ENCODE measurements at places on chromosomes 5 and 9.
A peak's percentile ranks its signal among the peaks of the same experiment; 100 is the strongest.

GRCh38 chr9:129221233-129221632, 43.2 kb upstream of the IER5L start:
- DNase-seq = no peak

DNA sequence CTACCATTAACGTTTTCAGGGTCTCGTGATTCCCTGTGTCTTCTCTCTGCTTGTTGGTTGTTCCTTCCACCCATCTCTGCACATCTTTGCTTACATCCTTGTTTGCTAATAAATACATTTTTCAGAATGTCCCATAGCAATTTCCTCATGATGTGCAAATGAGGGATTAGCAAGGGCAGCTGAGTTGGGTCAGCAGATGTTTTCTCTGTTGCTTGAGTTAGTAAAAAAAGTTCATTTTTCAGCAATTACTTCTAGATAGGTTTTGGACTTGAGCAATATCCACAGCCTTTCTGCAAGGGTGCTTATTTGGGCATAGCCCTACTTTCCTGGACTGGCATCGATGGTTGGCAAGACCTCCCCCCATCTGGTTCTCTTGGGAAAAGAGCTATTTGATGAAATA, 4.8 kb upstream of the TNFSF15 start:
- DNase-seq = no peak

DNA sequence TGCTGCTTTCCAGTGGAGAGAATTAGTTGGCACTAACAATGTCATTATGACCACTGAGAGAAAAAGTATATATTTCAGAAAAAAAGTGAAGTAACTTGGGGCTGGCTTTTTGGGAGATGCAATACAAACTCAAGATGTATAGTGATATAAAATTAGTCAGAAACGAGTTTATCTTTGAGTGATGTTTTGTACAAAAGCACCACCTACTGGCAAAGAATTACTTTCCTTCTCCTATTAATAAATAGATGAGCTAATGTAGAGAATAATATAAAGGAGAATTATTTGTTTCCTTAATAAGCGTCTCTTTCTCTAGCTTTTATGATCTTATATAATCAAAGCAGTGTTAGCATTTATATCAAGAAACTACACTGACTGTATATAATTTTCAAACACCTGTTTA, 158.8 kb downstream of the MEF2C start:
- peak; percentile 50 for DNase-seq

DNA sequence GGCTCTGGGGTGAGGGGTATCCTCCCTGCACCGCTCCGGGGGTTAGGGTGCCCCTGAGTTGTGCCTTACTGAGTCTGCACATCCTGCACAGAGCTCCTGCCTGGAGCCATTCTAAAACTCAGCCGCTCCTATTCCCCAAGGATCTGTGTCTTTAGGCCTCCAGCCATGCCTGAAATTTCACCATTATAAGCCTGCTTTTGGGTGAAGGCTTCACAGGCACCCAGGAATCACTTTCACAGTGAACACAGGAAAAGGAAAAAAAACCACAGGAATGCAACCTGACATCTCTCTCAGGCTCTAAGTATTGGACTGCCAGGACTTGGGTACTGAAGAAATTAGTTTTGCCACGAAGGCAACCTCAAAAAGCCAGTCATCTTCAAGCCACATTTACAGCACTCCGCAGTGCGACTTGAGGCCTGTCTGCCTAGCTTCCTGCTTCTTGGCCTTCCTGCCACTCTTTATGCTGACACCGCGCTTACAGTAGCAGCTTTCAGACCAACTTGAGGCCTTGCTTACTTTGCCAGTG, 30.9 kb downstream of the GALNT10 start:
- DNase-seq = peak; percentile 93

DNA sequence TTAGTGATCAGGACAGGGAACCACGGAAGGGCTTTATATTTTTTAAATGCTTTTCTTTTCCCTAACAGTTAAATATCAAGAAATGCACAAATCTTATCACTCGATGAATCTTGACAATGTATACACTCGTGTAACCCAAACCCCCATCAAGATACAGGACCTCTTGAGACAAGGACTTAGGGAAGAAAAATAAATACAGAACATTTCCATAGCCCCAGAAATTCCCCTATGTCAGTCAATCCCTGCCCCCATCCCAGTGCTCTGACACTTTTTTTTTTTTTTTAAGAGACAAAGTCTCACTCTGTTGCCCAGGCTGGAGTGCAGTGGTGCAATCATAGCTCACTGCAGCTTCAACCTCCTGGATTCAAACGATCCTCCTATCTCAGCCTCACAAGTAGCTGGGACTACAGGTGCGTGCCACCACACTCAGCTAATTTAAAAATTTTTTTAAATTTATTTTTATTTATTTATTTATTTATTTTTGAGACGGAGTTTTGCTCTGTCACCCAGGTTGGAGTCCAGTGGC, 2.7 kb downstream of the SPINK4 start:
- DNase-seq = no peak

GRCh38 chr9:105127863-105128220, 116.6 kb upstream of the SLC44A1 start:
- peak; percentile 49 for DNase-seq

DNA sequence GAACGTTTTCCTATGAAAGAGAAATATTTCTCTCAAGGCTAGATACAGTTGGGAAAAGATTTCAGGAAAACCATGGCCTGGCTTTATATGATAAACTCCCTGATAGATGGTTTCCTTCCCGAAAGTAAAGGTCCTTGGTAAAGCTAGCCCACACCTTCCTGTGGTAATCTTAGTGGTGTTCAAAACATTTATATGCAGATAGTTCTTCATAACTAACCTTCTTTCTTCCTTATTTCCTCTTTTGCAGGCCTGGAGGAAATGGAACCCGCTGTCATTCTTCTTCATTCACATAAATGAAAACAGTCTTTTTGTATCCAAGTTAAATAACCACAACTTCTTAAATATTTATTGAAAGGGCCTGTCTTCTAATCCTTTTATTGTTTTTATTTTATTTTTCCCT, 474.0 kb upstream of the ACTBL2 start:
- DNase-seq = no peak

GRCh38 chr5:113205323-113205722, 228.7 kb downstream of the DCP2 start:
- no peak for DNase-seq

GRCh38 chr9:95993337-95993736, 117.8 kb downstream of the ERCC6L2 start:
- no peak for DNase-seq

GRCh38 chr9:137630126-137630525, 11.3 kb downstream of the EHMT1 start:
- DNase-seq = no peak

DNA sequence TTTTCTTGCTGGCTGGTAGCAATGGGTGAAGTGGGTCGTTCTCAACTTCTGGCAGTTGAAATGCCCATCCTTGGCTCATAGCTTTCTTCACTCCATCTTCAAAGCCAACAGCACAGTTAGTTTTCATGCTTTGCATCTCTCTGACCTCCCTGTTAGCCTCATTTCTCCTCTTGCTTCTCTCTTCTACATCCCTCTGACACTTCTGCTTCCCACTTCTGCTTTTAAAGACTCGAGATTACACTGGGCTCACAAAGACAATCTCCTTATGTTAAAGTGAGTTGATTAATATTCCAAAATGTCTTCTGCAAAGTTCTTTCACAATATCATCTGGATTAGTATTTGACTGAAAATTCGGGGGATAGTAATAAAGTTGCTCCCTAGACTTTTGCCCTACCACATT, 684.8 kb upstream of the CCNG1 start:
- DNase-seq = no peak

DNA sequence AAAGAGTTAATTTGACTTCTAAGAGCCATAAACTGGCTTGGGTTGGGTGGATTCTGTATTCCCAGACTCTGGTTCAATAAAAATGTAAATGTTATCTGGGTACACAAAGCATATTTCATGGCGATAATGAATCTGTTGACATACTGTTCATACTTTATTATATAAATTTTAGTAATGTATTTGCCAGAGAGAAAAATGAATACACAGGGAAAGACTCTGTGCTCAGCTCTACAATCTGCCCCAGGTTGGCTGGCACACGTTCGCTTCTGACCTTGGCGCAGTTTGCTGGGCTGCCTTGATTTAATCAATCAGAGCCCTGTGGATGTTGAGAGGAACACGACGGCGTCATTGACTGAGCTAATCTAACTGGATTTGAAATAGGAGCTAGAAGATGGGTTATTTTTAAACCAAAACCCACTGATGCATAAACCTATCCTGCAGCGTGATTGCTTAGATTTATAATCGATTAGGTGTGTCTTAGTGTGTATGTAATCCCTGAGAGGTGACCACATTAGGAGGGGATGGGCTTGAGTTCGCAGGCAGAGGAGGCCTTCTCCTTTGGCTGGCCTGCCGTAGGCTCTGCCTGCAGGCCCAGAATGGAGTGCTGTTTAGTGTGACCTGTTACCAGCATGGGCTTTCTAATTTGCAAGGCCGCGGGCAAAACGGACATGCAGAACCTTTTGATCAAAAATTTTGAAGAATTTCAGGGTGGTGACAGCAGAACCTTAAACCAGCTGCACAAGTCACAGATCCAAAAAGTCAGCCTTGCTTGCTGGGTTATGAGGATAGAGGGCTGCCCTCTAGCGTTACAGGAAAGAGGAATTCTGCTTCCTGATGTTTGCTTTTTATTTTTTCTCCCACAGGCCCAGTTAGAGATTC, 3.9 kb upstream of the ADCY2 start:
- DNase-seq = peak; percentile 32

GRCh38 chr9:108759399-108759798, 96.4 kb downstream of the ACTL7B start:
- DNase-seq = no peak

- DNase-seq = peak; percentile 38
Observed at GRCh38 chr9:35611230-35611797, 6.3 kb downstream of the TESK1 start.

DNA sequence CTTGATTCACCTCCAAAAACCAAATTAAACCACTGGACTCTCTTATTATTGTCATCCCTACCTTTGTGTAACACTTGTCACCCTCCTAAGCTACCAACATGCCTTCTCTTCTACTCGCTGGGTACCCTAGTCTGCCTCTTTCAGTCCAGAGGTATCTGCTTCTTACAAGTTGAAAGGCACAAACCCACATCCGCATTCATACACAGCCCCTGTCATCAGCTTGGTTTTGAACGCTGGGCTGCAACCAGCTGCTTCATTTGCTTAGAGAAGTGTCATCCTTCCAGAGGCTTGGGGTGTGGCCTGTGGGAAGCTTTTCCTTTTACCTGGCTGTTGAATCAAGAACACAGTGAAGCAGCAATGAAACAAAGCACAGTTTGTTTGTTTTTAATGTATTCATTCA, 138.8 kb upstream of the WWC1 start:
- DNase-seq = no peak

DNA sequence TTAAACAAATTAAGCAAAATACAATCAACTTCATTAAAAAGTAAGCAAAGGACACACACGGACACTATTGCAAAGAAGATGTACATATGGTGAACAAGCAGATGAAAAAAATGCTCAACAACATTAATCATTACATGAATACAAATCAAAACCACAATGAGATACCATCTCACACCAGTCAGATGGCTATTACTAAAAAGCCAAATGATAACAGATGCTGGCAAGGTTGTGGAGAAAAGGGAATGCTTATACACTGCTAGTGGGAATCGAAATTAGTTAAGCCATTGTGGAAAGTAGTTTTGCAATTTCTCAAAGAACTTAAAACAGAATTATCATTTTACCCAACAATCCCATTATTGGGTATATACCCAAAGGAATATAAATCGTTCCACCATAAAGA, 636.2 kb upstream of the ST8SIA4 start:
- no peak for DNase-seq

GRCh38 chr9:117725426-117725887, 21.3 kb downstream of the TLR4 start:
- no peak for DNase-seq

GRCh38 chr9:12815888-12816287, 41.1 kb downstream of the LURAP1L start:
- DNase-seq = no peak

DNA sequence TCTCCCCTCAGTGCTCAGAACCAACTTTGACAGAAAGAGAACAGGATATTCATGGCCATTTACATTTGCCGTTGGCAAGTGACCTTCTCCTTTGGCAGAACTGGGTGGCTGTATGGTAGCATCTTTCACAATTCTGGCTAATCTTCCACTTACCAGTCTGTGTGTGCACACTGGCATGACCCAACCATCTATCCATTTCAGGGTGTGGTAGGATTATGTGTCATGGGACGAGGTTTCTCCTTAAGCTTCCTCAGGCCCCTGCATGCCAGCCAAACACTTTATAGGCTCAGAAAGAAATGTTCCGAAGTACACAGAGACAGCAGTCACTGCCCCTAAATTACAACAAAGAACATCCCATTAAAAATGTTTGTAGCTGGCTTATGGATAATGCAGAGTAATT, 497.1 kb downstream of the NFIB start:
- DNase-seq = no peak

DNA sequence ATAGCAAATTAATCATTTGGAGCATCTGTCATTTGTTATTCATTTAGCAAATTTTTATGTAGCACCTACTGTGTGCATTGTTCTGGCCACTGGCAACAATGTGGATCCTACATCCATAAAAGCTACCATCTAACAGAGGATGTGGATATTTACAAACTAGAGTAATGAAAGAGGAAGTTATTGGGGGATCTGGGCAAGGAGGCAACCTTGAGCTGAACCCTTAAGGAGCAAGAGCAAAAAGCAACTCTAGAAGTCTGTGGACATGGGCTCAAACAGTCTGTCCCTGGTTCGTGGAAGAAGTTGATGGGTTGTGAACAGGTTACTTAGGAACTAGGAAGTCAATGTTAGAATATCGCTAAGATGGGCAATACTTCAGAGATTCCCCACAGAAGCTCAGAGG, 259.9 kb downstream of the SYK start:
- DNase-seq = no peak

DNA sequence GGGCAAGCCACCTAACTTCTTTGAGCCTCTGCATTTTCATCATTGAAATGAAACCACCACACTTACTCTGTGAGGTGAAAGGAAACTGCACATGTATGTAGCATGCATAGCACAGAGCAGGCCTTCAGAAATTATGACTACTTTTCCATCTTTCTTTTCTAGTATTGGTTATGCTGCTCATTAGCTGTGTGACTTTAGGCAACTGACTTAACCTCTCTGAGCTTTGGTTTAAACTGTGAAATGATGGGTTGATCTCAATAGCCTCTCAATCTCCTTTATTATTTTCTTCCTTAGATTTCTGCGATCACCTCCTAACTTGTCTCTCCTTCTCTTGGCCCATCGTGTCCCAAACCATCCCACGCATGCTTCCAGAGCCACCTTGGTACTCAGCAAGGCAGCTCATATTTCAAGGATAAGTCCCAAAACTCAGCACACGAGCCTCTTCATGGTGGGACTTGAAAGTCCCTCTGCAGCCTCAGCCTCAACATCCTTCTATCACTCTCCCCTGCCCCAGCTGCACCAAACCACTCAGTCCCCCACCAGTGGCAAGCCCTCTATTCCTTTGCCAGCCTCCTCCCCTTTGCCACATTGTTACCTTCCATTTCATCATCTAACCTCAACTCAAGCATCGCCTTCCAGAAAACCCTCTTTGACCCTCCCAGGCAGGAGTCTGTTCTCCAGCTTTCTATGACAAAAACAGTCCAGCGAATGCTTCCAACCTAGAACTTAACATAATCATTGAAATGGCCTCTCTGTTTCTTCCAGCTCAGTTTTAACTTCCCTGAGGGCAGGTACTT, 60.3 kb upstream of the DNAH5 start:
- no peak for DNase-seq
